ENCODE measurements at places on chromosomes 11 and 22.

- DNase-seq, result no peak
Observed at GRCh38 chr11:111663820-111664219, 61.6 kb downstream of the SIK2 start.

DNA sequence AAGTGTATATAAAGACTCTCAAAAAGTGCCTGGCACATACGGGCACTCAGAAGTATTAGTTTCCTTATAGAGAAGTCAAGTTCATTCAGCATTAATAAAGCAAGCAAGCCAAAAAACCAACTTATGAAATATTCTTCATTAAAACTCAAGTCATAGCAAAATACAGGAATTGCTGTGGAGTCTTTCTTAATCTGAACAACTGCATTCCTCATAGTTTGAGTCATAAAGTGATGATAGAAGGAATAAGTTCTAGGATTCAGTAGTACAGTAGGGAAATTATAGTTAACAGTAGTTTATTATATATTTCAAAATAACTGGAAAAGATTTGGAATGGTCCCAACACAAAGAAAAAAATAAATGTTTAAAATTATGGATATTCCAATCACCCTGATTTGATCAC, 200.3 kb downstream of the C11orf91 start:
- DNase-seq, result no peak

- DNase-seq, result no peak
Observed at GRCh38 chr11:9528136-9528501, 45.4 kb upstream of the WEE1 start.

DNA sequence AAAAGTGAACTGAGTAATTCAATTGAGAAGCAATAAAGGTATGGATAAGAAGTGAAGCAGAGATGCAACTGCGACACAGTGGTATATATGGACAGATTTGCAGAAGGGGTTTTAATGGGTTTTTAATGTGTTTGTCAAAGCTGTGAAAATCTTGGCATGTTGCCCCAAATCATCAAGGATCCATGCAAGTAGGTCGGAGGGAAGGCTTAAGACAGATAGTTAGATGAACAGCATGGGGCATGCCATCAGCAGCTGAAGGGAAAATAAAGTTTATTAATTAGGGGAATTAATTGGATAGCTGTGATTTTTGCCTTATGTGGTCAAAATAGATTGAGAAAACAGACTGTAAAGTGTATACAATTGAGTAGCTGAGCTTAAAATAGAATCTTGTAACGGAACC, 840.1 kb downstream of the JRKL start:
- no peak for DNase-seq

Data from CD4-positive, alpha-beta T cell treated with Interleukin-4 for 4 hours (primary cell).